ENCODE measurements at places on chromosomes 2 and 18.

GRCh38 chr18:67783196-67783946, 266.9 kb upstream of the DSEL start:
- peak; percentile 27 for DNase-seq

DNA sequence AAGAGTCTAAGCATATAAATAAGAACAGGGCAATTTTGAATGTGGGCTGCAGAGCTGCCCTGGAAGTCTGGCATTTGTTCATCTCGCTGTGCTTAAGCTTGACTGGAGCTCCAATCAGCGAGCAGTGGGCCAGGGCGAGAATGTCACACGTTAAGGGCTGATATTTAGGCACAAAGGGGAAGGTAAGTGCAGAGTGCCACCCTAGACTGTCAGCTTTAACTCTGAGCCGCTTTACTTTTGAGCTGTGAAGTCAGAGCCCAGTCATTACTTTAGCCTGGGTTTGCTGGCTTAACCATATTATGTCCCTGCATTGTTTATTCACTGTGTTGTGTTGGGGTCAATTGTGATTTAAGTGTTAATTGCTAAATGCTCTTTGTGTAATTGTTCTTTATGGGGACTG, 236.1 kb upstream of the SIX3 start:
- no peak for DNase-seq

GRCh38 chr2:47236503-47237215, 81.6 kb upstream of the STPG4 start:
- no peak for DNase-seq

DNA sequence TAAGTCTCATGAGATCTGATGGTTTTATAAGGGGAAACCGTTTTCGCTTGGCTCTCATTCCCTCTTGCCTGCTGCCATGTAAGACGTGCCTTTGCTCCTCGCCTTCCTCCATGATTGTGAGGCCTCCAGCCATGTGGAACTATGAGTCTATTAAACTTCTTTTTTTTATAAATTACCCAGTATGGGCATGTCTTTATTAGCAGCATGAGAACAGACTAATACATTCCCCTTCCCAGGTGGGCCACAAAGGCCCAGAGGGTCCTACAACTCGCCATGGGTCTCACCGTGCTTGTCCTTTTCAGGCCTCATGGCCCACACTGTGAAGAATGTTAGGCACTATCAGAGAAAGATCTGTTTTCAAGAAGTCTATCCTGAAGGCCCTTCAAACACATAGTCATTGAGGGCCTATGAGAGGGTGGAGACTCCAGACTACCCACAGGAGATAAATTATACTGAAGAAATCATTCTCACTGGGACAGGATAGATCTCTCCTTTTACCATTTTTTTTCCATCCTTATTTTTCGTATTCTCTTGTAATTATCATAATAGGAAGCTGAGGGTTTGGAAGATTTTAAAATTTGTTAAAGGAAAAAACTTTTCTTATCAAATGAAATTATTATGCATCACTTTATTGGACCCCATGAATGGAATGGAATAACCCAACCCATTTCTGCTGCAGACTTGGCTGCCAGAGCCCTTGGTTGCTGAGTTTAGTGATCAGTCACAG, 91.0 kb upstream of the MSH2 start:
- no peak for DNase-seq

GRCh38 chr18:8448130-8448529, 161.1 kb upstream of the RAB12 start:
- DNase-seq: no peak

DNA sequence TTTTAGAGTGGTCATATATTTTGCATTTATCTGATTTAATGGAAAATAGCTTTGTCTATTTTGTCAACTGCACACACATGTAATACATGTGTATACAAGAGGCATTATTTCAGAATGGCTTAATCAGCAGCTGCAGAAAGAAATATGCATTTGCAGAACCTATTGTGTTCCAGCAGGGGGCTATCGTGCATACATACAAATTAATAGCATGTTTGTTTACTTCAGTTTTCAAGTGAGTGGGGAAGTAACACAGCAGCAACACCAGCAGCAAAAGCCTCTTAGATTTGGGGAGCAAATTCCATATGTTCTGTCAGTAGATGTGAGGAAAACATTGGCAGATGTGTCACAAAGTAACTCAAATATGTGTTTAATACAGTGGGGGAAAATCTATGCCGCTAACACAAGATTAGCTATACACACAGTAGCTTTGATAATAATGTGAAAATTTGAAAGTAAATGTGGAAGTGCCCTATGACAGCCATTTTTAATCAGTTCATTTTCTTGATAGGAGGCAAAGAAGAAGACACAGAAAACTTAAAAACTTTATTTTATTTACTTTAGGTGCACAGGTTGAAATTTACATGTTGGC, 218.1 kb downstream of the WDR7 start:
- DNase-seq: peak; percentile 8

GRCh38 chr2:201357221-201357620, at the start of gene FLACC1:
Gene FLACC1, minus strand, starts transcription at chr2:201357345. Its CDS starts 5,941 bp downstream, at chr2:201351404.
- DNase-seq: no peak

GRCh38 chr18:35490894-35491699, 6.7 kb downstream of the INO80C start:
- no peak for DNase-seq

- DNase-seq: no peak
These were observed 155.6 kb upstream of the XPO1 start for GRCh38 chr2:61693744-61694143.

DNA sequence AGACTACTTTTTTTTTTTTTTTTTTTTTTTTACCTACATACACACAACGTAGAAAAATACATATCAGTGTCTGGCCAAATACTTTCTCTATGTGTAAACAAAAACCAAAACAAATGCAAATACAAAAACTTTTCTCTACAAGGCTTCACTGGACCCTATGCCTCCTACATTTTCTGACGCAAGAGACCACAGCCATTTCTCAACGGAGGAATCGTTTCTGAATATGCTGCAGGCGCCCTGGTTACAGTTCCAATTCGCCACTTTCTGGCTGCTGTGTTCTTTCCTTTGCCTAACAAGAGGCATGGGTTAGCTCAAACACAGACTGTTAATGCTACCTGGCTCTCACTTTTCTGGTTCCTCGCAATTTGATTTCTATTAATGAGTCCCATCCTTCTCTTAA, 96.4 kb downstream of the EPB41L3 start:
- DNase-seq: no peak

GRCh38 chr2:84181927-84182326, 277.2 kb downstream of the SUCLG1 start:
- no peak for DNase-seq

DNA sequence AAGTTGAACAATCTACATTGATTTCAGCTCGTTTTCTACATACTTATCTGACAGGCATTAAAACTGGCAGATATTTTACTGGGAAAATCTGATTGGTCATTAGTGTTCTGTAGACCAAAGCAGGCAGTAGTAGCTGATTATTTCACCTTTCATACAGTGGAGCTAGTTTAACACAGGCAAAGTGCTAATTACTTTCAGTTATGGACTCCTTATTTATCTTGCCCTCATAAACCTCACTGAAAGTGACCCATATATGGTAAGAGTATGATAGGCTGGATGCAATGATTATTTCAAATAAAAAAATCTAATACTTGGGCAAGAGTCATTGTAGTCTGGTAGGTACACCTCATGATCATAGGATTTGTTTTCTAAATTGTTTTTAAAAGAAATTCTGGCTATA, 129.7 kb downstream of the MYO1B start:
- DNase-seq: no peak

- DNase-seq: no peak
These were observed 1458.7 kb upstream of the ACVR2A start for GRCh38 chr2:146386096-146386495.

DNA sequence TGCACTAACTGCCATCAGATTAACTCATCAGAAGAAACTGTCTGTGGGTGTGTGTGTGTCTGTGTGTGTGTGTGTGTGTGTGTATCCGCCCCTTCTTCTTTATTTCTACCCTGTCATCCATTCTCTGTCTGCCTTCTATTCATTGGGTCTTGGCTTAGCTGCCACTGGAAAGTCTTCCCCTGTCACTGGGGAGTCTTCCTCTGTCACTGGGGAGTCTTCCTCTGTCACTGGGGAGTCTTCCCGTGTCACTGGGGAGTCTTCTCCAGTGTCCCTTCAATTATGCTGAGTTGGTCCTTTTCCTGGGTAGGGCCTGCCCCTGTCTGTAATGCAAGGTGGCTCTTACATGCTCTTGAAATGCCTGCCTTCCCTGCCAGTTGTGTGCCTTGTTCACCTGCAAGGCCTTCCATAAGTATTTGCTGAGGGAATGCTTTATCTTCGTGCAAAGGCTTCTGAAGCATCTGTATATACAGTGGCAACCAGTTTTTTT, 18.9 kb upstream of the POLR1B start:
- no peak for DNase-seq

DNA sequence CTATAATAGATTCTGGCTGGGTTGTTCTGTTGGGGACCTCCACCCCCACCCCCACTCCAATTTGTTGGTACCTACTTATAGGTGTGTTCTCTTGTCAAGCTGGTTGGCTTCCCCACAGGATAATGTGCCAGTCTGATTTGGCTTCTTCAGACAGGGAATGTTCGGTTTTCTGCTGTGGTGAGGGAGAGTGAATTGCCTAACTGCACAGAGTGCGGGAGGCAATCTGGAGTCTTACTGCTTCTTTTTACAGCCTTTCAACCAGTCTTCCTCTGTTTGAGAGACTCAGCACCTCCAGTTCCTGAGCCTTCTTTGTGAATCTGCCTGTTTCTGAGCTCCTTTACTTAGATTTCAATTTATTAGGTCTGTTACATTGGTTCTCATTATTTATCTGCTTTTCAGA, 27.4 kb upstream of the SNORC start:
- DNase-seq: no peak

DNA sequence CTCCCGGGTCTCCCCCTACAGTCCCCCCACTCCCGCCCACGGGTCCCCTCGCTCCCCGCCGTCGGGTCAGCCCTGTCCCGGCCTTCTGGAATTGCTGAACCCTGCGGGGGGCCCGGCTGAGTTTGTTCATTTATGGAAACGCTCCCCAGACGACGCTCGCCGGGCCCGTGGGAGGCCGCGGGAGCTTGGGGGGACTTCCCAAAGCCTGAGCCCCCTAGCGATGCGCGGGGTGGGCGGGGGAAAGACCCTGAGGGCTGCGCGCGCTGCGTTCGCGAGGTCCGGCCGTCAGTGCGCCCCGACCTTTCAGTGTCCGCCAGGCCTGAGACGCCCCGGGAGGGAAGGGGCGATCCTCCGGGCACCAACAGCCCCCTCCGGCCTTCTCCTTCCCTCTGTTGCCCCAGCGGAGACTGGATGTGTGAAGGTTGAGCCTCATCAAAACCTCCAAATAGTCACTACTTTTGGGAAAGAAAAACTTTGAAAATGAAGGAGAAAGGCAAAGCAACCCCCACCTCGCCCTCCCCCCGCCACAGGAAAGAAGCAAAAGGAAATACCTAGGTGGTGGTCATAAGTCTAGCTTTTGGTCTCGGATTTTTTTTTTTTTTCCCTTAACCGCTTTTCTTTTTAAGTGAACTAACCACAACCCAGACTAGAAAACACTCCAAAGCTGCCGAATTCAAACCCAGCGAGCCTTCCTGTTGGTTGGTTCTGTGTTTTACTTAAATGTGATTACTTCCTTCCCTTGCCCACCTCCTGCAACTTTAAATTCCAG, 509 bp upstream of the CYS1 start:
- DNase-seq: peak; percentile 70

GRCh38 chr18:43952398-43952797, 675.1 kb upstream of the SYT4 start:
- DNase-seq: no peak

GRCh38 chr18:28669165-28669564, 492.2 kb upstream of the CDH2 start:
- no peak for DNase-seq

DNA sequence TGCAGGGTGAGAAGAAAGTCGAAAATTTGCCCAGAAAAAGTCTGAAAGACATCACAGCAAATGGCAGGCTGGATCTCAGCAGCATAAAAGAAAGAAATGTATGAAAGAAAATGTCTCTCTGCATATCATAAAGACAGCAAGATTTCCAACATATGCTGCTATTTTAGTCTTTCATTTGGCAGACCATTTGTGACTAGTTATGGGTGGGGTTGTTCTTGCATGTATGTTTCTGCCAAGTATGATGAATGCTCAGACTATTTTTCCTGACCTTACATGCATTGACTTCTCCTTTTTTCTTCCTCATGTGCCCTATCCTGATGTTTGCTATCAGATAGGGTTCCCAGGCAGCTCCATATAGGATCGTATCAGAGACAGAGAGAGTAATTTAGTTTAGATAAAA, 58.5 kb upstream of the PARD3B start:
- no peak for DNase-seq

GRCh38 chr2:38026846-38027245, 49.1 kb downstream of the CYP1B1 start:
- no peak for DNase-seq

DNA sequence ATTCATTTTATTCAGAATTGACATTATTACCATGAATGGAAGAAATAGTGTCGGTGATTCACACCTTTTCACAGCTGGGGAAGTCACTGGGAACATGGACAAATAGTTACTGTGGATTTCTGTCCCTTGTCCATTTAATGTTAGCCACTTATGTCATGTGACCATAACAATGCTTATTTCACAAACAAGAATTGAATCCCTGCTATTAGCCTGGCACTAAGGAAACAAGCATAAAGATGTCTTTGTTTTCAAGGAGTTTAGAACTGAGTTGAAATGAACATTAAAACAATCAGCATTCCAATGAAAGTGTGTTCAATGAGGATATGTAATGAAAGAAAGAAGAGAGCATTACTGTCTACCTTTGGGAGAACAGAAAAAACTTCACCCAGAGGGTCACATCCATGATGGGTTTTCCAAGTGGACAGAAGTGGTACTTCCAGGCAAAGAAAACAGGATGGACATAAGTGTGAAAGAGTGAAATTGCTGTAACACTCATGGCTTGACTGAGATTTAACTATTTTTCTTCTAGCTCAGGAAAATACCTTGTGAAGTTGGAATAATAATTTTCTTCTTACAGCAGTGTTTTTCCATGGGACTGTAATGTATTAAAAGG, 324.5 kb upstream of the UBE2E3 start:
- no peak for DNase-seq

GRCh38 chr2:143231254-143231645, 102.0 kb downstream of the ARHGAP15 start:
- no peak for DNase-seq

GRCh38 chr2:10067330-10067729, 12.9 kb downstream of the CYS1 start:
- no peak for DNase-seq

- DNase-seq: no peak
These were observed 19.2 kb downstream of the FANCL start for GRCh38 chr2:58221909-58222308.

DNA sequence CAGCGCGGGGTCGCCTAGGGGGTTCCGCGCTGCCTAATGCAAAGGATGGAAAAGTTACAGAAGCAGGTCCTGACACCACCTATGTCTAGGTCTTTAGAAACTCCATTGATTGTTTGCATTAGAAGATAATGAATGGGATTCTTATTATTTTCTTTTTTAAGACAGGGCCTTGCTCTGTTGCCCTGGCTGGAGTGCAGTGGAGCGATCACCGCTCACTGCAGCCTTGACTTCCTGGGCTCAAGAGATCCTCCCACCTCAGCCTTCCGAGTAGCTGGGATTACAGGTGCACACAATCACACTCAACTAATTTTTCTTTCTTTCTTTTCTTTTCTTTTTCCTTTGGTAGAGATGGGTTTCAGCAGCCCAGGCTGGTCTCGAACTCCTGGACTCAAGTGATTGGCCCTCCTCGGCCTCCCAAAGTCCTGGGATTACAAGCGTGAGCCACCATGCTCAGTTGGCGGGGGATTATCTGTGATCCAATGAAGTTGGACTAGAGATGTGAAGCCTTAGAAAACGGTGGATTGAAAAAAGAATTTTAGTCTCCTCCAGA, 761 bp upstream of the IDH1 start:
- no peak for DNase-seq
